ENCODE measurements at places on chromosomes 11 and 22.

- DNase-seq, result no peak
Observed at GRCh38 chr11:119693253-119693815, 35.7 kb downstream of the NECTIN1 start.

DNA sequence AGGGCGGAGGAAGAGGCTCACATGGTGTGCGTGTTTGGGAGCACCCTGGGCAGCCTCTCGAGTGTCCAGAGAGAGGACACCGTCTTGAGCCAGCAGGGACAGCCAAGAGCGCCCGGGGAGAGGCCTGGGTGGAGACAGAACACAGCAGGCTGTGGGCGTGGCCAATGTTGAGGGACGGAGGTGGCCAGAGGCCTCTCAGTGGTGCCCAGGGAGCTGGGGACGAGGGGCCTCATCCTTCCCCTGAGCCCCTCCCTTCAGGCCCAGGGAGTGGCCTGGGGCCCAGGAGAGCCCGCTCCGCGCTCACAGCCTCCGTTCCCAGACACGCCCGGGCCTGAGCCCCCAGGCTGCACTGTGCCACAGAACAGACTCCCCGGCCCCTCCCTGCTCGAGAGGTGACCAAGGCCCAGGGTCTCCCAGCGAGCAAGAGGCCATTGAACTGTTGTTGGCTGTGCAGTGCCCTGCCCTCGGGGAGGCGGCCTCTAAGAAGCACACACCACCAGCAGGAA is 48.4 kb downstream of the CDKN1C start:
- peak; percentile 69 for DNase-seq

GRCh38 chr11:13869398-13869886 is 93.1 kb upstream of the SPON1 start:
- no peak for DNase-seq

GRCh38 chr22:30420347-30421125 is 5.0 kb upstream of the MTFP1 start:
- DNase-seq, result no peak

DNA sequence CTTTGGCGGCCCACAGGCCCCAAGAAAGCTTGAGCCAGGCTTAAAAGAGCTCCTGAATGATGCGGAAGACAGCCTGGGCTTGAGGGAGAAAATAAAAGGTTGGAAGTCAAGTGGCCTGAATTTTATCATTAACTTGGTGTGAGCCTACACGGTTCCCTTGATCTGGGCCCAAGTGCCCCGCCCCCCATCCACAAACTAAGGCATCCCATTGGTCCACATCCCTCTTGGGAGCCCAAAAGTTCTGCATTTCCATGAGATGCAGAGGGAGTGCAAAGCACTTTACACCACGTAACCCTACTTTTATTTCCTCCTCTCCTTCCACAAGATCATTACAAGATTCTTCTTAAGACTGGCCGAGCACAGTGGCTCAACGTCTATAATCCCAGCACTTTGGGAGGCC is 22.2 kb downstream of the LARGE1 start:
- no peak for DNase-seq

DNA sequence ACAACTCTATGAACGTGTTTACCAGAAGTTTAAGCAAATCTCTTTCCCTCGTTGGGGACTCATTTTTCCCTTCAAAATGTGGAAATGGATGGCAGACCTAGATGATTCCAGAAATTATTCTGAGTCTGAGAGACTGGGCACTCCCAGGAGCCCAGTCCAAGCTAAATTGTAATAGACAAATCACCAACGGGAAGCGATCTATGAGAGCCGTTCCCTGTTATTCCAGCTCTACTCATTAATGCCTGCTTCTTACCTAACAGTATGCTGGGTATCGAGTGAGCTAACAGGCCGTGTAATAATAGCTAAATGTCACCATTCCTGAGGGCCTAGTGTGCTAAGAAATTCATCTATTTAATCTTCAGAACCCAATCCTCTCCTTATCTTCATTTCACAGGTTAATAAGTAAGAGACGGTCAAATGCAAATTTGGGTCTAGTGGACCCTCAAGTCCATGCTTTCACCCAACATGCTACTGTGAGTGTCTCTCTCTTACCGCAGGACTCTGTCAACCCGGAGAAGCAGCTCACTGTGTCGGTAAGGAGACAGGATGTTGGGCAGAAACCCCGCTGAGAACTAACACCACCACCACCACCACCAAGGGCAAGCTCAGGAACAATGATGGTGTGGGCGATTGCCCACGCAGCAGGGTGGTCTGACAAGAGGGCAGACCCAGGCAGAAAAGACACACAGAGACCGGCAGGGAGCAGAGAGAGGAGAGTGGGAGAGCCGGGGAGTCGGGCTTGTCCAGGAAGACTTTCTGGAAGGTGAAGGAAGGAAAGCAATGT is 57.1 kb upstream of the TIMP3 start:
- no peak for DNase-seq

- no peak for DNase-seq
Observed at GRCh38 chr11:12131943-12132789, 21.8 kb downstream of the MICAL2 start.

DNA sequence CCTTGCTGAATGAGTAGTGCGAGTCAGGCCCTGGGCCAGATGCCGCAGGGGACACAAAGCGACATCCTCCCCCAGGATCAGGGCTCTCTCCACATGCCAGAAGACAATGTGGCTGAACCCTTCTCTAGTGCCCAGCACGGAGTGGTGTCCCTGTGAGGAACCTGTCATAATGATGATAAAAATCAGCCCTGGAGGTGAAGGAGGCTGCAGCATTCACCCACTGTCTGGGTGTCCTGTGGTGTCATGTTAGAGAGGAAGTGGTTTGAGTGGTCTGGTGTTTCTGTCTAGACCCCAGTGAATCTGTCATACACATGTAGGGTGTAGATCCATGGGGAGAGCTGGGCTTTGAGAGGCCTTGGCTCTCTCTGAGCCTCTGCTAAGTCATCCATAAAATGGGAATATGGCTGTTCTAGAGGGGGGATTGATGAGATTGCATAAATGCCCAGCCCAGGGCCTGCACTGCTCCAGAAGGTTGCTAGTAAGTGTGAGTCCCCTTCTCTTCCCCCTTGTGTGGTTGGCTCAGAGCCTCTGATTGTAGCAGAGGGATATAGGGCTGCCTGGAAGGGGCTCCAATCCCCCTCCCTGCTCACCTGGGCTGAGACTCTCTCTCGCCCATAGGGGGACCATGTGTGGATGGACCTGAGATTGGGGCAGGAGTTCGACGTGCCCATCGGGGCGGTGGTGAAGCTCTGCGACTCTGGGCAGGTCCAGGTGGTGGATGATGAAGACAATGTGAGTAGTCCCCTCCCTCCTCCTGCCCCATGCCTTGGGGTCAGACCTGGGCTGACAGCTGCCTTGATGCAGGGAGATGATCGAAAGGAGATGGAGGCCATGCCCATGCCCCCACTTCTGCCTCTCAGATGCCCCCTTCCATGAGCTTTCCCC is 14.3 kb downstream of the MYO7A start:
- no peak for DNase-seq

Data from NCI-H146 (cell line).